Glutamatergic neuron (in vitro differentiated cells): ENCODE measurements at places on chromosomes 6 and 20. TPM values are rescaled to one million over a fixed set of nuclear protein-coding genes. Genes with fewer than 3 reads are reported as not detected.

The TAPBP gene
- 4.7 TPM for total RNA-seq

The BNIP5 gene
- total RNA-seq = not detected

The VWA7 gene
- 3.2 TPM for total RNA-seq

The LTB gene
- not detected for total RNA-seq

GRCh38 chr6:35601331-35602132 lies 87.2 kb downstream of the FKBP5 start:
- H3K36me3 ChIP-seq = no peaks in the 10 kb centered on the region
- H3K27ac ChIP-seq = no peak overlapping the region
- H3K27me3 ChIP-seq = peaks cover 3% of the 10 kb centered on the region
- H3K4me3 ChIP-seq = no peak overlapping the region
- no peak for DNase-seq

GRCh38 chr20:3766422-3767109 lies 987 bp downstream of the ADISSP start:
- peaks cover 1% of the 10 kb centered on the region for H3K27me3 ChIP-seq
- H3K4me3 ChIP-seq = peak overlapping the region; percentile 88
- peaks cover 25% of the 10 kb centered on the region for H3K4me1 ChIP-seq
- DNase-seq = no peak

GRCh38 chr6:40320947-40321346 lies 266.2 kb downstream of the LRFN2 start:
- no peak overlapping the region for H3K27ac ChIP-seq
- no peak for DNase-seq
- H3K36me3 ChIP-seq = peaks cover 8% of the 10 kb centered on the region
- H3K4me3 ChIP-seq = no peak overlapping the region
- H3K4me1 ChIP-seq = peaks cover 11% of the 10 kb centered on the region
- peaks cover 15% of the 10 kb centered on the region for H3K27me3 ChIP-seq

GRCh38 chr20:40262219-40262618 lies 426.8 kb downstream of the MAFB start:
- DNase-seq = no peak
- no peaks in the 10 kb centered on the region for H3K36me3 ChIP-seq
- peaks cover 2% of the 10 kb centered on the region for H3K27me3 ChIP-seq

GRCh38 chr20:11745145-11745544 lies 172.5 kb upstream of the BTBD3 start:
- no peak overlapping the region for H3K27ac ChIP-seq
- no peak overlapping the region for H3K4me3 ChIP-seq
- DNase-seq = no peak
- H3K36me3 ChIP-seq = no peaks in the 10 kb centered on the region

DNA sequence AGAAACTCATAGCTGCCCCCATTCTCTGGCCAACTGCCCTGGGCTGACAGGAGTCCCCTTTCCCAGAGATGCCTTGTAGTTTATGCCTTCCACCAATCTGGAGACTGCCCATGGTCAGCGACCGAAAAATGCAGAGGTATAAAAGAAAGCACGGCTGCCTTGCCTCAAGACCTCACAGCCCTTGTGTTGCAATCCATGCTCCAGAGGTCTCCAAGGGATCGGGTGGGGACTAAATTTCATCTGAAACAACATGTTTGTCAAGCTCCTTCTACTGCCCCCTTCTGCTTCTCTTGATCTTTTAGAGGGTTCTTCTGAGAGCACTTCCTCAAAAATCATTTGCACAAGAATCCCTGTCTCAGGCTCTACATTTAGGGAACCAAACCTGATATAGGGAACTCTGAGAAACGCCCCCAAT lies 128.8 kb downstream of the PLCB1 start:
- H3K36me3 ChIP-seq = peaks cover 7% of the 10 kb centered on the region
- H3K4me3 ChIP-seq = no peak overlapping the region
- peaks cover 3% of the 10 kb centered on the region for H3K27me3 ChIP-seq
- H3K27ac ChIP-seq = no peak overlapping the region

DNA sequence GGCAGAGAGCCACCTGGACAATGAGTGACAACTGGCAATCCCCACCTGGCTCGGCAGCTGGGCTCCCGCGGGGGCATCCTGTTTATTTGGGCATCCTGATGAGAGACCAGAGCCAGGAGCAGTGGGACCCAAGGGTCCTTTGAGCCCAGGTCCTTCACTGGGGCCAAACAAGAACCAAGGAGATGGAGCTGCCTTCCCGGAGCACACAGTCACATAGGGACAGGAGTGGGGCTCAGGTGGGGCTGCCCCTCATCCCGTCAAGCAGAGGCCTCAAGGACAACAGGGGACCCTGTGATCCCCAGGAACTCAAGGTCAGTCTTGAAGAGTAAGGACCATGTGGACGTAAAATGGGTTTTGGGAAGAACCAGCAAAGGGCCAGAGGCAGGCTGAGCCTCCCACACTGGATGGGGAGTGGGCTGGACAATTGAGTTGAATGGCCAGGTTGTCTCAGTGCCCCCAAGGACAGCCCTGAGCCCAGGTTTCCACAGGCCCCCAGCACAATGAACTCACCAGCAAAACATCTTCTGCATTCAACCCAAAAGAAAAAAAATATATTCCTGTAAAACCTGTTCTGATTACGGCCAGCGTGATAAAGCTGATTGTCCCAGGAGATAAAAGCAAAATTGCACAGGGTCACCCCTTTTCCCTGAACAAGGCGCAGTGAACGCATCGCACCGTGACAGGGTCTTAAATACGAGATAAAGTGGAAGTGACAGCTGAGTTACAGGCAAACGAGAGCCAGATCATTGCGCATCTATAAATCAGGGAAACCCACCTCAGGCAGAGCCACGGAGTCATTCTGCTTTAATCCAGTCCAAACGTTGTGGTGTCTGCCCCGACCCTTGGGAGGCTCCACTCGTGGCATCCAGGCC lies 86.2 kb downstream of the ANKRD60 start:
- DNase-seq = no peak
- peaks cover 7% of the 10 kb centered on the region for H3K36me3 ChIP-seq
- H3K27ac ChIP-seq = no peak overlapping the region
- H3K4me1 ChIP-seq = no peaks in the 10 kb centered on the region

GRCh38 chr20:3209257-3209945 lies at the start of gene ITPA:
Gene ITPA, plus strand, starts transcription at chr20:3209498. Its CDS starts 54 bp downstream, at chr20:3209552.
- peak within 1 kb of the TSS; percentile 98 for H3K4me3 ChIP-seq
- no peaks in the 10 kb centered on the region for H3K27me3 ChIP-seq
- peaks cover 1% of the 10 kb centered on the region for H3K4me1 ChIP-seq
- peak within 1 kb of the TSS; percentile 86 for H3K27ac ChIP-seq
- H3K36me3 ChIP-seq = no peaks in the 10 kb centered on the region
